ENCODE measurements at places on chromosomes 1 and 21. TPM values are rescaled to one million over a fixed set of nuclear protein-coding genes. Genes with fewer than 3 reads are reported as not detected.

- no peak for DNase-seq
Observed at GRCh38 chr1:10046356-10047085, 13.8 kb downstream of the UBE4B start.

Gene C21orf58
- total RNA-seq = 11.5 TPM

- DNase-seq = no peak
Observed at GRCh38 chr1:14366091-14367018, 232.1 kb upstream of the KAZN start.

Gene OR2L8
- not detected for total RNA-seq

GRCh38 chr1:181660621-181661020, 177.3 kb downstream of the CACNA1E start:
- DNase-seq = peak; percentile 84

Gene HTR6
- total RNA-seq = not detected

Gene VHLL
- not detected for total RNA-seq

GRCh38 chr21:29436650-29437049, 137.9 kb downstream of the BACH1 start:
- no peak for DNase-seq

- DNase-seq = no peak
Observed at GRCh38 chr1:214127705-214128104, 139.9 kb downstream of the PROX1 start.

DNA sequence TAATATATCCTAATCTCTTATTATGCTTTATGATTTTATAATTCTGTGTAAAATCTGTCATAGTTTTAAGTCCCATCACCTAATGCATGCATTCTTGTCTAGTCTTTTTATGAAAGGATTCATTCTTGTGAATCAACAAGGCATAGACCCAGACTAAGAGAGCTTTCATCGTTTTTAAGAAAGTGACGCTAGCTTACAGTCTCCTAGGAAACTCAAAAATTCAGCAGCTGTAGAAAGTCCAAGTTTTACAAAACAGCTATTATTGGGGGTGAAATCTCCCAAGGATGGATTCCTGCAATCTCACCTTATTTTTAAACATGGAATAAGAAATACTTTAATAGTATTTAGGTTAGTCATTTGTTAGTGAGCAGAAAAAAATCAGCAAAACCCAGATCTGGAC, 104.7 kb downstream of the NCAM2 start:
- DNase-seq = no peak

- DNase-seq = no peak
Observed at GRCh38 chr1:6907676-6908434, 122.6 kb downstream of the CAMTA1 start.

DNA sequence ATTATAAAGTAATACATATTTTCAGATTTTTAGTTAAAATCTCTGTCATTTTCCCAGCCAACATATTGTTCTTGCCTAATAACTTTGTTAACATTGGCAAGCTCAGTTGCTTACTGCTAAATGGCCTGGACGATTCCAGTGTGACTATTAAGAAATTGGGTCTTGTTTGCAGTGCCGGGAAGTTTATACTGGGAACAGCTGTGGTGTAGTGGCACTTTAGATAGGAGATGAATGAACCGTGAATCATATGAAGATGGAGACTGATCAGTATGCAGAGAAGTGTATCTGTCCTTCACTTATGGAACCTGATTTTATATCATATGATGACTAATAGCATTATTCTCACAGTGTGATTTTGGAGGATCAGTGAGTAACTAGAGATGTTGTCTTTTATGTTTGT, 3.3 kb downstream of the CHRM3 start:
- DNase-seq = peak; percentile 46

DNA sequence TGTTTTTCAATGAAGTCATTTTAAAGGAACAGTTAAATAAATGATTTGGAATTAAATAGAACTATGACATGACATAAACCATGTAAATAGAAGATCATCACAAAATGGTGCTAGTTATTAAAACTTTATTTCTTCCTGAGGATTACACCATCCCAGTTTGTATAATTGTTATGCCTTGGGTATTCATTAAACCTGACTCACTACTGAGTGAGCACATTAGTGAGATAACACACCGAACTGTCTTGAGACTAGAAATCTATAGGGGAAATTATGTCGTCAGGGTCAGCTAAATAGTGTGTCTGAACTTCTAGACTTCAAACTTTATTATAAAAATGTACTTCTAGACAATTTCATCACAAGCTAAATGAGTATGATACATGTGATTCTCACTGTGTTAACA, 189.4 kb downstream of the NCAM2 start:
- DNase-seq = no peak

- peak; percentile 21 for DNase-seq
Observed at GRCh38 chr1:226569879-226570547, 21.4 kb downstream of the STUM start.

GRCh38 chr1:180521474-180522212, 19.3 kb upstream of the ACBD6 start:
- no peak for DNase-seq

DNA sequence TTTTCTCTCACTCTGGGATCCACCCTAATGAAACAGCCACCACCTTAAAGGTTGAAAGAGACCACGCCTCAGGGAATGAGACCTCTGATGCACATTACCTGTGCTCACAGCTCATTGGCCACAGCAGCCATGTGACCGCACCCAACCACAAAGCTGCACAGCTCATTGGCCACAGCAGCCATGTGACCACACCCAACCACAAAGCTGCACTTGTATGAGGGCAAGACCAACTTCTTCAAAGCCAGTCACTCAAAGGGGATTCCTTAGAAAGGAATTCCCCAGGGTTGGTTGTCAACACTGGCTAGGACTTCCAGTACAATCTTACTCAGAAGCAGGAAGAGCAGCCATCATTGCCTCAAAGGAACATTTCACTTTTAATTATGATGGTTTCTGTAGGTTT, 43.6 kb upstream of the PDE9A start:
- peak; percentile 38 for DNase-seq

Gene HEYL
- not detected for total RNA-seq

Gene TAS1R3
- 0.03 TPM for total RNA-seq

DNA sequence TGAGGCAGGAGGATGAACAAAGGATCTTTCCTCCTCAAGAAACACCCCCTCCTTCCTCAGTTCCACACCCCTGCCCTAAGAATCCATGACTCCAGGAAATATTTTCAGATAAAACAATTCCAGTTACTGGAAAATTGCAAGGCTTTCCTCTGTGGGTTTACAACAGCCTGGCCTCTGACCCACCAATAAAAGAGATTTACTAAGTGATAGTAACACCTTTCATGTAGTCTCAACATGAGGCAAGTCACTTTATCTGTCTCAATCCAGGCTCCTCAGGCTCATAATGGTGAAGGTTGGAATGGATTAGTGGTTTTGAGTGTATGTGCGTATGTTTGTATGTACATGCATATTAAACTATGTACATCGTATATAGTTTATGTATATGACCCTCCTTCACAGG, 71.4 kb upstream of the PPP2R5A start:
- no peak for DNase-seq

Gene OR2L13
- not detected for total RNA-seq

GRCh38 chr1:220877377-220878095, 1.7 kb upstream of the HLX start:
- no peak for DNase-seq

- peak; percentile 63 for DNase-seq
Observed at GRCh38 chr1:223670458-223671159, 5.1 kb upstream of the CAPN8 start.

DNA sequence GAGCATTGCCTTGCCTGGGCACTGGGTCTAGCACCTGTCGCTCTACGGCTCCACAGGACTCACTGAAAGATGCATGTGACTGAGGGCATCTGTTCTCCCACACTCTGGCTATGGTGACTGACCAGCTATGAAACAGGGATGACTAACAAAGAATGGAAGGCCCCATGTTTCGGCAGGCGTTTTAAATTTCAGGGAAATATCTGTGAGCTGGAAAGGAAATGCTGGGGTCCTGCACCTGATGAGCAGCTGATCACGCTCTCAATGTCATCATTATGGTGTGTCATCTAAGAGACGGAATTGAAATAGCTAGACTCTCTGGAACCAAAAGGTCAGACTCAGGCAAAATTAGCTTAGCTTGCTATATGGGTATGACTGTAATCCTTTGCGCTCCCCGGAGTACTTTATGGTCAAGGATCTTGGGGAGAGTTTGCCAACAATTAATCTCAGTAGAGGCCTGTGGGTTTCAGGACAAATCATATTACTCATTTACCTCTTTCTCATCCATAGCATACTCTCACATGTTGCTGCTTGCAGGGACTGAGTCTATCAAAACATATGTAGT, 24.5 kb upstream of the PALMD start:
- peak; percentile 50 for DNase-seq

GRCh38 chr1:18234790-18235242, 127.2 kb downstream of the IGSF21 start:
- peak; percentile 66 for DNase-seq

GRCh38 chr1:175569117-175569743, 174.2 kb downstream of the TNR start:
- DNase-seq = no peak

- no peak for DNase-seq
Observed at GRCh38 chr1:192527950-192528349, 47.6 kb upstream of the RGS1 start.

DNA sequence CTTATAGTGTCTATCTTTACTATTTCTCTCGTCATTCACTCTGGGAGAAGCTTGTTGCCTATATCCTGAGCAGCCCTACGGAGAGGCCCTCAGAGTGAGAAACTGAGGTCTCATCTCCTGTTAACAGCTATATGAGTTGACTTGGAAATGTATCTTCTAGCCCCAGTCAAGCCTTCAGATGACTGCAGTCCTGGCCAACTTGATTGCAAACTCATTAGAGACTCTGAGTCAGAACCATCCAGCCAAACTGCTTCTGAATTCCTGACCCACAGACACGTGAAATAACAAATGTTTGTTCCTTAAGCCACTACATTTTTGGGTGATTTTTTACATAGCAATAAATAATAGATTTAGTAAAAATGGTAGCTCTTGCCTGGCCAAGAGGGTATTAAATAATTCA, 3.9 kb upstream of the ZBED6 start:
- no peak for DNase-seq

GRCh38 chr1:46717654-46718053, 1.3 kb downstream of the EFCAB14 start:
- no peak for DNase-seq

- no peak for DNase-seq
Observed at GRCh38 chr1:89762386-89762778, 58.5 kb upstream of the LRRC8D start.

GRCh38 chr1:51976846-51977602, 13.5 kb downstream of the RAB3B start:
- no peak for DNase-seq

GRCh38 chr1:186775881-186776560, 52.7 kb upstream of the PLA2G4A start:
- DNase-seq = no peak

GRCh38 chr1:75528001-75528400, 82.9 kb downstream of the SLC44A5 start:
- DNase-seq = no peak

Gene PLA2G2F
- total RNA-seq = not detected
